ENCODE measurements at places on chromosomes 5 and 9. TPM values are rescaled to one million over a fixed set of nuclear protein-coding genes. Genes with fewer than 3 reads are reported as not detected.
A peak's percentile ranks its signal among the peaks of the same experiment; 100 is the strongest.

RNF183 gene
- total RNA-seq, result 0.69 TPM

LCN12 gene
- total RNA-seq, result 1.4 TPM

ADAMTS19 gene
- not detected for total RNA-seq

GPR151 gene
- total RNA-seq, result not detected

TMEM232 gene
- 3.1 TPM for total RNA-seq

PKN3 gene
- total RNA-seq, result 22.9 TPM

DNA sequence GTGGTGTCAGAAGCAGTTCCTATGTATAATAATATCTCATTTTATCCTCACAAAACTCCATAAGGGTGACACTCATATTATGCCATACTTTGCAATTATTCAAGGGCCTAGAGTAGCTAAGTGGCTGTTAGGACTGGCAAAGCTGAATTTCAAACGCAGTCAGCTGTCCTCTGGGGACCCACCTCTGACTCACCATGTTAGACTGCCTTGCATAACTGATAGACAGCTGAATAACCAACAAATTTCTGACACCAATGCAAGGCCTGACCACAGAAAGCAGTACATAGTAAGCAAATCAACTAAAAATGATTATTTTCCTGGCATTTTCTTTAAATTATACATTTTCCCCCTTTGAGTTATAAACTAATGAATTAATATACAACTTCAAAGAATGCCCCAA lies 251.6 kb upstream of the PTGER4 start:
- no peak for DNase-seq
- H3K36me3 ChIP-seq, result peaks cover 10% of the 10 kb centered on the region
- no peak overlapping the region for H3K27ac ChIP-seq
- H3K4me1 ChIP-seq, result peaks cover 44% of the 10 kb centered on the region
- H3K4me3 ChIP-seq, result no peak overlapping the region
- H3K27me3 ChIP-seq, result no peaks in the 10 kb centered on the region

DNA sequence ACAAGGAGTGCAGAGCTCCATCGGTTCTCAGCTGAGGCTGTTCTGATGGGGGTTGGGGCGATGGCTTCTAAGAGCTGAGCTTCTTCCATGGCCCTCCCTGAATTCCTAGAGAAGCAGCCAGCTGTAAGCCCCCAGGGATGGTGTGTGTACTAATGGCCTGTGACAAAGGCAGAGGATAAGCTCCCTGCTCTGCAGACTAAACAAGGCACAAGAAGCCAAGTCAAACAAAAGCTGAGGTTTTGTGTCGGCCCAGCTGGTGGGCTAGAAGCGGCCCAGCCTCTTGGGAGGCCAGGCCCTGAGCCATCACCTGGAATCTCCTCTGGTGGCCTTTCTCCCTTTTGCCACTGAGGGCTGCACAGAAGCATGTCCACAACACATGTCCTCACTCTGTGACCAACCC lies 75.0 kb upstream of the XPA start:
- no peak overlapping the region for H3K4me3 ChIP-seq
- peaks cover 2% of the 10 kb centered on the region for H3K36me3 ChIP-seq
- no peaks in the 10 kb centered on the region for H3K4me1 ChIP-seq
- DNase-seq, result no peak

DNA sequence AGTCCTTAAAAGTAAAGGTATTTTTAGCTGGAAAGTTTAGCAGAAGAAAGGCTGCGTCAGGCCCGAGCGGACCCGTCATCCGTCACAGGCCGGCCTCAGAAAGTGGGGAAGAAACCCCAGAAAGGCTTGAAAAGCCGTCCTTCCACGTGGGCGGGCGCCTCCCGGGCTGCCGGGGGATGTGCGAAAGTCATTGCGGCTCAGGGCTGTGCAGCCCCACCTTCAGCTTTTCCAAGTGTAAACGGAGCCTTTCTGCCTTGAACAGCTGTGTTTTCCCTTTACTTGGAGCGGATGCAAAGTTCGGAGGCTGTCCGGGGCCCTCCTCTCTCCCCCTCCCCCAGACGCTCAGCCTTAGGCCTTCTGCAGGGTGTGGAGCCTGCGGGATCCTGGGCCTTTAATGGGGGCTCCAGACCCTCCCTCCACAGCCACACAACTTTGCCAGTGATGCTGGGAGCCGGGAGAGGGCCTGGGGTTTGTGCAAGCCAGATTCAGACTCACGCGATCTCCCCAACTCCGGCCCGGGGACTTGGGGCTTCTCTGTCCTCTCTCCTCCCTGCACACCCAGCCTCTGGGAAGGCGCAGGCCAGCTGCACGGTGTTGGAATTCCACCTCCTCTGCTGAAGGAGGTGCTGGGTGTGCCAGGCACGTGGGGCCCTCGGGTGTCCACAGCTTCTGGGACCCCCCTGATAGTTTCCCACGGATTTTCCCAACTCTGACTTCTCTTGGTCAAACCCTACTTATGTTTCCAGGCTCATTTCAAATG lies 95.5 kb upstream of the RAPGEF1 start:
- peaks cover 17% of the 10 kb centered on the region for H3K4me1 ChIP-seq
- H3K36me3 ChIP-seq, result peaks cover 10% of the 10 kb centered on the region
- no peak overlapping the region for H3K4me3 ChIP-seq
- H3K27me3 ChIP-seq, result peaks cover 32% of the 10 kb centered on the region
- DNase-seq, result no peak

GRCh38 chr9:61674882-61675281 lies 485.0 kb downstream of the SPATA31A7 start:
- no peak for DNase-seq
- H3K36me3 ChIP-seq, result peaks cover 14% of the 10 kb centered on the region
- no peak overlapping the region for H3K27ac ChIP-seq
- no peaks in the 10 kb centered on the region for H3K4me1 ChIP-seq
- no peaks in the 10 kb centered on the region for H3K27me3 ChIP-seq

- H3K36me3 ChIP-seq, result no peaks in the 10 kb centered on the region
- no peaks in the 10 kb centered on the region for H3K27me3 ChIP-seq
- no peak for DNase-seq
- no peak overlapping the region for H3K27ac ChIP-seq
- peaks cover 35% of the 10 kb centered on the region for H3K4me1 ChIP-seq
- H3K4me3 ChIP-seq, result no peak overlapping the region
These were observed 46.3 kb upstream of the TNFSF15 start for GRCh38 chr9:114852050-114852594.

DNA sequence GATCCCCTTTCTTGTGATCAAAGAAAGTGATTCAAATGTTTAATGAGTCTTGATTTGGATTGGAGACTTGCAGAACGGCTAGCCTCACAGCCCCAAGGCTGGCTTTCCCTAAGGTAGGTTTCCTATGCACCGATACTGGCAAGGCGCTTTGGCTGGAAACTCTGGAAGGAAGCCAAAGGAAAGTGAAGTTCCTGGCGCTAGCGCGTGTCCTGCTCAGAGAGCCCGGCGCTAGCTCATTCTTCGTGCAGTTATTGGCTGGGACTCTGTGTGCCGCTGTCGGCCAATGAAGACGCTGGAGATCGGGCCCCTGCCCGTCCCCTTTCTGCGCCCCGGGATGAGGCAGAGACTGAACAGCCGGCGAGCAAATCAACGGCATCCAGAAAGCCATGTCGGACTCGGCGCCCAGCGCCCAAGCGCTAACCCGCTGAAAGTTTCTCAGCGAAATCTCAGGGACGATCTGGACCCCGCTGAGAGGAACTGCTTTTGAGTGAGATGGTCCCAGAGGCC lies at the start of gene PCDHGC3:
PCDHGC3 (plus strand) TSS at position 342 of the 507 bp plus-strand sequence; CDS start at position 493, 151 bp downstream.
- no peaks in the 10 kb centered on the region for H3K36me3 ChIP-seq
- H3K27me3 ChIP-seq, result peaks cover 52% of the 10 kb centered on the region
- H3K4me3 ChIP-seq, result peak within 1 kb of the TSS; percentile 91
- peak within 1 kb of the TSS; percentile 2 for H3K27ac ChIP-seq

GRCh38 chr9:89530726-89531125 lies 32.8 kb upstream of the SEMA4D start:
- no peak for DNase-seq
- peaks cover 2% of the 10 kb centered on the region for H3K36me3 ChIP-seq
- no peak overlapping the region for H3K27ac ChIP-seq
- no peaks in the 10 kb centered on the region for H3K27me3 ChIP-seq
- H3K4me3 ChIP-seq, result no peak overlapping the region
- peaks cover 95% of the 10 kb centered on the region for H3K4me1 ChIP-seq

- DNase-seq, result no peak
- H3K27ac ChIP-seq, result peak overlapping the region; percentile 69
- H3K27me3 ChIP-seq, result no peaks in the 10 kb centered on the region
- H3K4me3 ChIP-seq, result peak overlapping the region; percentile 52
These were observed 3.8 kb upstream of the NACC2 start for GRCh38 chr9:136098844-136099243.

DNA sequence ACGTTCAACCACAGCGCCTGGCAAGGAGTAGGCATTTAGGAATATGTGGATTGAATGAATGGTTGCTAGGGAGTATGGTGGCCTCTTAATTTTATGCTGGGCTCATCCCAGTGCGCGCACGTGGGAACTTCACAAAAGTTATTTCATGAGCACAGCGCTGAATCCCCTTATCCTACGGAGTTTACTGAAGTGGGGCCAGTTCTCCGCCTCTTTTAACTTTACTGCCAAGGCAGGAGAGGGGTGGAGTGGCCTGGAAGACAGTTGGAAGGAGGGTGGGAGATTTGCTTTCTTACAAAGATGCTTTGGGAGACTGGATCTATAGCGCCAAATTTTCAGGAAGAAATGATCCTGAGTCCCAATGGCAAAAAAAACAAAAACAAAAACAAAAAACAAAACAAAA lies 326.5 kb downstream of the SH3GL2 start:
- no peak for DNase-seq
- peaks cover 18% of the 10 kb centered on the region for H3K27me3 ChIP-seq
- H3K36me3 ChIP-seq, result peaks cover 3% of the 10 kb centered on the region
- H3K27ac ChIP-seq, result no peak overlapping the region
- no peak overlapping the region for H3K4me3 ChIP-seq

DNA sequence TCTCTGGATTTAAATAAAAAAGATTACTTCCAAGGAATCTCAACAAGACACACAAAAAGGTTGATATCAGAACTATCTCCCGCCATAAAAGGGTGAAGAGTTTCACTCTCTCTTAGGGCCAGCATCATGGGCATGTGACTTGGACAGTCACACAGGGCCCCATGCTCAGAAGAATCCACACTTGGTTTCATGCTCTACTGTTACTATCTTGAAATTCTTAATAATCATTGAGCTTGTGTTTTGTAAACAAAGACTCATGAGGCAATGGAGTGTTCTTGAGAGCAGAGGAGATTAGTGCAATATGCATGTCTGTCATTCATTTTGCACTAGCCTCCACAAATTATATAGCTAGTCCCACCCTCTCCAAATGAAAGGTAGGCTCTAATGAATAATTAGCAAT lies 58.4 kb downstream of the HMHB1 start:
- no peak overlapping the region for H3K4me3 ChIP-seq
- H3K27me3 ChIP-seq, result no peaks in the 10 kb centered on the region
- no peak overlapping the region for H3K27ac ChIP-seq
- H3K4me1 ChIP-seq, result no peaks in the 10 kb centered on the region

- H3K27ac ChIP-seq, result no peak overlapping the region
- no peaks in the 10 kb centered on the region for H3K36me3 ChIP-seq
- H3K4me1 ChIP-seq, result no peaks in the 10 kb centered on the region
- no peak overlapping the region for H3K4me3 ChIP-seq
- DNase-seq, result no peak
These were observed 1527.5 kb upstream of the C9orf72 start for GRCh38 chr9:29100762-29101161.

DNA sequence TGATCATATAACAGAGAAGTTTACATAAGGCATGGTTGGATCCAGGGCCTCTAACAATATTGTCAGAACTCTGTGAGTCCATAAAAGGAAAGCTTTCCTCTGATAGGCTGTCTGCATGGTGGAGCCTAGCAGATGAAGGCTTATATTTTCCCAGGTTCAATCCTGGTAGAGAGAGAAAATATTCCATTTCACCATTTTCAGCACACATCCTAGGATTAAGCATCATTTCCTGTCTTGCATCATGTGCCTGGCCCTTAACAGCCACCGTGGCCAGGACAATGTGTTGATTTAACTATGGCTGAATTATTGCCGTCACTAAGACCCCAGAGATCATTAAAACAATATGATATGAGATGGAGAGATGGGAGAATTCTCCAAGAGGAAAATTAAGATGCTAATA lies 90.9 kb upstream of the GRIA1 start:
- no peak overlapping the region for H3K4me3 ChIP-seq
- DNase-seq, result no peak
- H3K27me3 ChIP-seq, result no peaks in the 10 kb centered on the region
- H3K27ac ChIP-seq, result no peak overlapping the region
- no peaks in the 10 kb centered on the region for H3K4me1 ChIP-seq

- peak overlapping the region; percentile 99 for H3K4me3 ChIP-seq
- peak; percentile 45 for DNase-seq
- peaks cover 4% of the 10 kb centered on the region for H3K36me3 ChIP-seq
- peak overlapping the region; percentile 96 for H3K27ac ChIP-seq
- peaks cover 75% of the 10 kb centered on the region for H3K4me1 ChIP-seq
These were observed 86.5 kb upstream of the TNFAIP8 start for GRCh38 chr5:119269061-119269944.
